ENCODE measurements at places on chromosomes 11 and 22.

GRCh38 chr11:70703141-70704064 lies 305.1 kb downstream of the CTTN start:
- DNase-seq: no peak

DNA sequence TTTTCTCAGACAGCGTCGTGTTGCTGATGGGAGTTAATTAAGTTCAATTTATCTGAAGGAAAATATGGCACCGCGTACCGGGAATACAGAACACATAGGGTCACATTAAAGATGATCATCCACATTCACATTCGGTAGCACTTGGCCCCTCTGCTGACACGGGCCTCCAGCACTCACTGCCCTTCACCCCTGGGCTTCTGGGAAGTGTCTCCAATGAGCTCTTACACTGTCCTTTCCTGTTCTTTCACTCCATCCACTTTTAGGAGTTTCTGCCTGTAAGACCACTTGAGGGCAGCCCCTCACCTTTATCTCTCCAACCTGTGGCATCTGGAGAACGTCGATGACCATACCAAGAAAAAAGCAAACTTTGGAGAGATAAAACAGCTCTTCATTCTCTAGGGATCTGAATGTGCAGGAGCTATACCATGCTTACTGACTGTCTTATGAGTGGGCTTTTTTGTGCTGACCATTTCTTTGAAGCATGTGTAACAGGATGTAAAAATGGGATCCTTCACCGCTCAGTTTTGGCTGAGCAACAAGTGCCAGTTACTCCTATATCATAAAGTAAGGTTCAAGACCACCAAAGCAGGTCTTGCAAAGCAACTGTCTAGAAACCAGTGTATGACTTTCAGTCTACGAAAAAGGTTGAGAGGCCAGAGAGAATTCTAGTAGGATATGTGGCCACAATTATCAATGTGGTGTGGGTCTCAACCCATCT lies 1.1 kb upstream of the SERGEF start:
- DNase-seq: peak; percentile 2

DNA sequence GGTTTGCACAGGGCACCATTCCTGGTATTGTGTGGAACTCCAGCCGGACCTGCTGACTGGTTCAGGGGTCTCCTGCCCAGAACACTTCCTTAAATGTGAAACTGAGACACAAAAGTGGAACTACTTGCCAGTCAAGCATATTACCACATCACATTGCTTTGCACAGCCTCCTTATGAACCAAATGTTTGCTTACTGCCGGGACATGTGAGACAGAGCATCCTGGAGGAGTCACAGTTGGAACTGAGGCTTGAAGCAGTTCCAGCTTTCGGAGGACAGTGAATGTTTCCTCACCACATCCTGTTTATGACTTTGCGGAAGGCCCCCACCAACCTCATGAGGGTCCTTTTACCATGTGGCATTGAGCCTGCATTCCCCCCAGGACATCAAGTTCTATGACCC lies 105.8 kb upstream of the ARHGAP42 start:
- DNase-seq: no peak

- DNase-seq: no peak
Measured at GRCh38 chr11:1301220-1302000, 8.0 kb downstream of the TOLLIP start.

DNA sequence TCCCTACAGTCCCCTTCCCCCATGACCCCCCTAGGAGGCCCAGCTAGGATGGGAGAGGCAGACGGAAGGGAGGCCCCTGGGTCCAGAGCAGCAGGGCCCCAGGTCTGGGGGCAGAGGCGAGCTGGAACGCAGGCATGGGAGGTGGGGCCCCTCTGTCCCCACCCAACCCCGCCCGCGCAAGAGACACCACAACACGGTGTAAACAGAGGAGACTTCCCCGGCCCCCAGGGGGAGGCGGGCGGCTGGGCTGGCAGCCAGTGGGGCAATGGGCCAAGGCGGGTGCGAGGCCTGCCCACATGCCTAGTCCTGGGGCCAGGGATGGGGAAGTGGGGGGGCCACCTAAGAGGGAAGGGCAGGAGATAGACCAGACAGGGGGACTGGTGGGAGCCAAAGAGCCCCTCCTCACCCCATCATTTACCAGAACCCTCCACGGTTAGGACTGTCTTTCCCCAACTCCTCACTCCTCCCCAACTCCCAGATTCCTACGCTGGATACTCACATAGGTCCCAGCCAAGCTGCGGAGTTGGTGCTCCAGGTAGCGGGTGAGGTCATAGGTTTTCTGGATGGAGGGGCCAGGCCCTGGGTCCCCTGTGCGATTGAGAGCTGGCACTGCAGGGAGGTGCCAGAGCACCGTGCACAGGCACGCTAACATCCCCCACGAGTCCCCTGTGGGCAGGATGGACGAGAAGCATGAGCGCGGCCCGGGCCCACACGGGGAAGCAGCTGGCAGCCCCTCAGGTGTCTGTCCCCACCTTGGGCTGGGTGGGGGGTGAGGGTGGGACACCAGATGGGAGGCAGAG lies 6.2 kb downstream of the CLCF1 start:
- DNase-seq: no peak
